ENCODE measurements at places on chromosomes 1 and 21.
A peak's percentile ranks its signal among the peaks of the same experiment; 100 is the strongest.

- no peak for DNase-seq
Observed at GRCh38 chr1:240613356-240614142, 1.6 kb upstream of the GREM2 start.

DNA sequence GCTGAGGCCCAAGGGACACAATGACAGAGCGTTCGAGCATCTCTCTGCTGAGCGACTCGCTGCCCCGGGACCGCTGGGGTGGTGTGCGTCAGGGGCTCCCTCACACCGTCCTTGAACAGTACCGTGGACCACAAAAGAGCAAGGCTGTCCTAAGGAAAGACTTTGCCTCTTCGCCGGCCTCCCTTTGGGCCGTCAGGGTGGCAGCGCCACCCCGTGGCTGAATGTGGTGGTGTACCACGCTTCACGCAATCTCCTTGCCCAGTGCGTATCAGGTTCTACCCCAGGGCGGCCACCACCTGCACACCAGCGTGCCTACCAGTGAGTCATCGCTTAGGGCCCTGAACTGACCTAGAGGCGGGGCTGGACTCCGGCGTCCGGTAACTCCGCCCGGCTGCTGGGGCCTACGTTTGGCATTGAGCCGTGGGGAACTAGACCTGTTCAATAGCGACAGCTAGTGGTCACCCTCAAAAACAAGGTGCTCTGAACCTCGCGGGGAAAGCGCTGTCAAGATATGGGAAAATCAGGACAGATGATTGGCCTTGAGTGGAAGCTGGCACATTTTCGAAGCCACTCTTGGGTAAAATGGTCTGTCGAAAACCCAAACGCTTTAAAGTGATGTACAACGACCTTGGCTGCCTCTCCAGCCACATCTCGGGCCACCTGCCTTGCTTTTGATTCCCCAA lies 8.1 kb upstream of the TRAF3IP3 start:
- peak; percentile 89 for DNase-seq

DNA sequence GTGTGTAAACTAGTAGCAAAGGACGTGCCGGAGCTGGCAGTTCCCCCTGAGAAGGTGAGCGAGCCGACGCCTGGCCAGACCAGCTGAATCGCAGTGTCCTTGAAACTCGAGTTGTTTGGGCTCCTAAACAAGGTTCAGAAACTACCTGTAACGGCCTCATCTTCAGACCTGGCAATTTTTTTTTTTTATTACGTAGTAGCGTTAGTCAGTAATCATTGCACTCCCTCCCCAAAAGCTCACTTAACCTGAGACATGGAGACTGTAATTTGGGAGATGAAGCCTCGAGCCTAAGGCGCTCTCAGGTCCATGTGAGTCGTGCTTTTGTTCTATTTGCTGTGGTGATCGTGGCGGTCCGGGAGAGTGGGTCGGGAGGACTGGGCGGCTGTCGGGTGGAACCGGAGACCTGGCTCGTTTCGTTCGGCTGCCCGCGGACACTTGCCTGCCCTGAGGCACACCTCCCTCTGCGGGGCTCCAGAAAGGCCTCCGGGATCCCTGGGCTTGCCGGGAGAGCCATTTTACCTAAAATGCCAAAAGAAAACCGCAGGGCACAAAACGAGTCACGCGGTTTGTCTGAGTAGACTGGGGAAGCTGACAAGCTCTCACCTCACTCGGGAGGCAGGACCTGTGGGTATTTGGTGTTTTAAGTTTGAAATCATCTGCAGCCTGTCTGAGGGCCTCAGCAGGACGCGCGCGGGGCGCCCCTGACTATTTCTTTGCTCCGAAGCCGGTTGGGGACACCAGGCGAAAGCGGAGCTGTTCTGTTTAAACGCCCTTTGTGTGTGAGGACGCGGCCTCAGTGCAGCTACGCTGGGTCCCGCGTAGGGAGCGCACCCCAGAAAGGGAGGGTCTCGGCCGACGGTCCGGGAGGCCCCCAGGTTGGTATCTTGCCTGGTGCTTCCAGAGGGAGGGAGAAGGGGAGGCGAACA lies 722 bp downstream of the LHX8 start:
- no peak for DNase-seq

DNA sequence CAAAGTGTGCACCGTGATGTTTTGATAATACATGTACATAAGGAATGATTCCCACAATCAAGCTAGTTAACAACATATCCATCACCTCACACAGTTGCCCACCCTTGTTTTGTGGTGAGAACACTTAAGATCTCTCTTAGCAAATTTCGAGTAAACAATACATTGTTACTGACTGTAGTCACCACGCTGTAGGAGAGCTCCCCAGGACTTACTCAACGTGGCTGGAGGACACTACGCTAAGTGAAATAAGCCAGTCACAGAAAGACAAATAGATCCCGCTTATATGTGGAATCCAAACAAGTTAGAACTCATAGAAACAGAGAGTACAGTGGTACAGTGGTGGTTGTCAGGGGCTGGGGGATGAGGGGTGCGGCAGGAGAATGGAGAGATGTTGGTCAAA lies 24.8 kb downstream of the GPR137B start:
- no peak for DNase-seq

- no peak for DNase-seq
Observed at GRCh38 chr1:9362488-9362887, 69.8 kb downstream of the SPSB1 start.

DNA sequence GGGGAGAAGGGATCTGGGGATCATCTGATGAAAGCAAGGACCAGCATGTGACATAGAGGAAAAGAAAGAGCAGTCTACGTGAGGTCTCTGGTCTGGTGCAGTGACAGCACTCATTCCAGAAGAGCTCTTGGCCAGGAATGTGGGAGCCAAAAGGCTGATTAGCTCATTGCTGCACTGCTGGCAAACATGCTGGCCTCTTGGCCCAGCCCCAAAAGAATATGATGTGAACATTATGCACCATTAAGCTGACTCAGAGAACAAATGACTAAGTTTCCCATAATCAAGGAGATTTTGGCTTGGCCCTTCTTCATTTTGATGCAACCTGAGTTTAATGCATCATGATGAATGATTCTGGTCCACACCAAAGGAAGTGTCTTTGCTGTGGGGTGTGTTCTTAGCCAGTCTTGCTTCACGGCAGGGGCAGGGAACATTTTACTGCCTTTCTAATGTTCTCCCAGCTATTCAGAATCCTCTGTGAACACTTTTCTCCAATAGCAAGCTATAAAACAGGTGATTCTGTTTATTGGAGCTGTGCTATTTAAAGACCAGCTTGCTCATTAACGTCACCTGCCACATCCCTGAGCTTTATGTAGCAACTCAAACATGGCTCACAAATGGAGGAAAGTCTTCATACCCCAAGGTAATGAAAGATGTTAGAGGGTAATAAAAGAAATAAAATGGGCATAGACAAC lies 55.1 kb downstream of the PCBP3 start:
- DNase-seq, result peak; percentile 66

- no peak for DNase-seq
Observed at GRCh38 chr1:77060000-77060399, 159.2 kb downstream of the PIGK start.

DNA sequence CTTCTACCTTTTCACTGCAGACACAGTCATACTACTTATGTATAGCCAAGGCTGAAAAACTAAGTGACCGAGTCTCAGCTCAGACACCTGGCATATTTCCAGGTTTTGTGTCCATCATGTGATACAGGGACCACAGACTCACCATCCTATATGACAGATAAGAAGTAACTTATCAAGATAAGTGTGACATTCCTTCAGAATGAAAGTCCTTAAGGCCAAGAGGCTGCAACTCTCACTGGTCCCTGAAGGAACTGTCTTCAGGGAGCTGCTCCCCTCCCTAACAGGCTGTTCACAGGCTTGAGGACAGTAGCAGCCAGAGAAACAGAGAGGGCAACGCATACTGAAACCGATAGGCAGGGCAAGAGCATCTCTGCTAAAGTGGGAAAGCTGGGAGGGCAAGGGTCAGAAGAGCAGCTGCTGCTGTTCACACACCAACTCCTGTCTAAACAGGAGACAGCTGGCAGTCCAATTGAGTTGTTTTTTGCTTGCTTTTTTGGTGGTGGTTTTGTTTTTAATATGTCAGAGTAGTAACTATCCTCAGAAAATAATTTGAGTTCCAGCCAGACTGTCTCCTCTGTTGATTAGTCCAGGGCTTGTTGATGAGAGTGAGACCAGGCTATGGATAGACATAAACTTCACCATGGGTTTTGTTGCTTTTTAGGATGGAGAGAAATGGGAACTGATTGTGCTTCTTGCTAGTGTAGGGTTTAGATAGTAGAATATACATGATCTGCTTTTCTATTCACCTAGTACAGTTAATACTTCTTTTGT lies 67.7 kb downstream of the MACF1 start:
- no peak for DNase-seq

DNA sequence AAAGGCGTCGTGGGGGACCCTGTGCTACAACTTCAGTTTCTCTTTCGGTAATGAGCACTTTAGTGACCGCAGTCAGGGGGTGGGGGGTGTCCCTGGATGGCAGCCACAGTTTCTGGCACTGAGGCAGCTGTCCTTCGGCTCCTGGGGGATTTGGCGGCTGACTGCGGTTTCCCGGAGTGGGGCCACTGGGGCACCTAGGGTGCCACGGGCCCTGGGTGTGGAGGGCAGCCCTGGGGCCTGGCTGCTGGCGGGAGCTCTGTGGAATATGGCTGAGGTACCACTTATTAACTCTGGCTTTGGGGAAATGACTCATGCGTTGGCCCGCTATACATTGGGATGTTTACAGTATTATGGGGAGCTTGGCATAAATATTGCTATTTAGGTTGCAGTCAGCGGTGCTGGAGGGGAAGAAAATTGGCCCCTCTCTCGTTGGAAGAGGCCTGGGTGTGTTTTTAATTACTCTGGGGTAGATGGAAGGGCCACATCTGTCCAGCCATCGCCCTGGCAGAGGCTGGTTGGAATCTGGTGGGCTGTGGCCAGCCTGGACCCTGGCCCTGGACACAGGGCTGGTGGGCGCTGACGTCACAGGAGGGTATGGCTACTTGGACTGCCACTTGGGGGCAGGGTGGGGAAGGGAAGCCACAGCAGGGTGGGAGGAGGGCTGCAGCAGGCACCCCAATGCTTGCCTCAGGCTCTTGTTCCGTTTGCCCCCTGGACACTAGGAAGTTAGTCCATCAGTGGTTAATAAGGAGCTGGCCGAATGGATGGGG lies 2.0 kb downstream of the EPHB2 start:
- DNase-seq, result no peak

- no peak for DNase-seq
Observed at GRCh38 chr1:33055210-33056008, 18.7 kb upstream of the AK2 start.

DNA sequence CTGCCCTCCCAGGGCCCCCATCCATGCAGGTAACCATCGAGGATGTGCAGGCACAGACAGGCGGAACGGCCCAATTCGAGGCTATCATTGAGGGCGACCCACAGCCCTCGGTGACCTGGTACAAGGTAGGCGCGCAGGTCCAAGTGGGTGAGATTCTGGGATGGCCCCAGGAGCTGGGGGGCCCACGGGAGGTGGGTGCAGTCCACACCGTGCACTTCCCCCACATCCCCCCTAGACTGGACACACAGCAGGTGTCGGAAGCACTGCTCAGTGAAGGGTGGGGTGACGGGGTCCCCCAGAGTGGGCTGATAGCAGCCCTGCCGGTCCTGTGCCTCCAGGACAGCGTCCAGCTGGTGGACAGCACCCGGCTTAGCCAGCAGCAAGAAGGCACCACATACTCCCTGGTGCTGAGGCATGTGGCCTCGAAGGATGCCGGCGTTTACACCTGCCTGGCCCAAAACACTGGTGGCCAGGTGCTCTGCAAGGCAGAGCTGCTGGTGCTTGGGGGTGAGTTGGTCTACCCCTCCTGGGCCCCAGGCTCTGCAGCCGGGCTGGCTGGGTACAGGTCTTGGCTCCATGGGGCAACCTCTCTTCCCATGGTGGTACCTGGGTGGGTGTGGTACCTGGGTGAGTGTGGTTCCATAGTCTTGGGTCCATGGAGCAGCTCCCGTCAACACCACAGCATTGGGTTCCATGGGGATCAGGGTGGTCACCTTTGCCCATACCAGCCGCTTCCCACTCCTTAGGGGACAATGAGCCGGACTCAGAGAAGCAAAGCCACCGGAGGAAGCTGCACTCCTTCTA lies 40.4 kb downstream of the TRIM11 start:
- no peak for DNase-seq

DNA sequence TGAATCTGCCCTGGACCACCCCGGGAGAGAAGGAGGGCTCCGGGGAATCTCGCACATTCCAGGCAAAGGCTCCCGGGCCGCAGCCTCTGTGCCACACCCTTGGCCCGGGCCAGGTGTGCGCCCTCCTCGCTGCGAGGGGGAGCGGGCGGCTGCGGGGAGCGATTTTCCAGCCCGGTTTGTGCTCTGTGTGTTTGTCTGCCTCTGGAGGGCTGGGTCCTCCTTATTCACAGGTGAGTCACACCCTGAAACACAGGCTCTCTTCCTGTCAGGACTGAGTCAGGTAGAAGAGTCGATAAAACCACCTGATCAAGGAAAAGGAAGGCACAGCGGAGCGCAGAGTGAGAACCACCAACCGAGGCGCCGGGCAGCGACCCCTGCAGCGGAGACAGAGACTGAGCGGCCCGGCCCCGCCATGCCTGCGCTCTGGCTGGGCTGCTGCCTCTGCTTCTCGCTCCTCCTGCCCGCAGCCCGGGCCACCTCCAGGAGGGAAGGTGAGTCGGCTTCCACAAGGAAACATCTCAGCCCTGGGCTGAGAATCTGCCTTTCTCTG lies at the start of gene LAMC2:
TSS of gene LAMC2 (plus strand) at position 324 of the 550 bp plus-strand sequence. CDS start at position 413, 89 bp downstream.
- DNase-seq, result no peak

GRCh38 chr1:160377585-160378206 lies 10.8 kb downstream of the NHLH1 start:
- DNase-seq, result peak; percentile 40

DNA sequence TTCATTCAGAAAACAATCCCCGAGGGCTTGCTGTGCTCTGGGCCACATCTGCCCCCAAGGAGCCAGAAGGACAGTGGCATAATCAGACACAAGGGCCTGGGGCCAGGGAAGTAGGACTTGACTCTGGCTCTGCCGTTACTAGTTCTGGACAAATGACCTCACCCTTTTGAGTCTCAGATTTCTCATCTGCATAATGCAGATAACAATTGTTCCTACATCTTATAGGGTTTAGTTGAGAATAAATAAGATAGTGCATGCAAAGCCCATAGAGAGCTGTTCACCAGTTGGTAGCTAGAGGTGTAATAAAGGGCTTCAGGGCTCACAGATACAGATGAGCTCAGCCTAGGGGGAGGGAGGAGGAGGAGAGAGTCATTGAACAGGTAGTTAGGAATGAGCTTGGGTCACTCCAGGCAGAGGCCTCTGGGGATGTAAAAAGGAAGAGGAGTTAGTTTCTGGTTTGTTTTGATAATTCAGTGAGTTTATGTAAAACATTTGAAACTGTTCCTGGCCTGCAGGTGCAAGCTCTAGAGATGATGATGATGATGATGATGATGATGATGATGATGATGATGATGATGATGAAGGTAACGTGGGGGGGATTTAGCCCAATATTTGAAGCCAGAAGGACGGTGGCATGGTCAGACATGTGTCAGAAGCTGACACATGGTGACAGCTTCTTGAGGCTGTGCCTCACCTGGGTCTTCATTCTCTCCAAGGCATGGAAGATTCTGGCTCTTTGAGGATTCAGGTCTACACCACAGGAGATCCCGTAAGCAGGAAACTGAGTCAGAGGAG lies 858 bp downstream of the LACTBL1 start:
- no peak for DNase-seq

GRCh38 chr1:170533298-170533697 lies 1.3 kb downstream of the GORAB start:
- no peak for DNase-seq
